ENCODE measurements at places on chromosomes 2 and 18. TPM values are rescaled to one million over a fixed set of nuclear protein-coding genes. Genes with fewer than 3 reads are reported as not detected.

TXNDC2 gene
- total RNA-seq, result not detected

WDR35 gene
- total RNA-seq, result 8.9 TPM

DNA sequence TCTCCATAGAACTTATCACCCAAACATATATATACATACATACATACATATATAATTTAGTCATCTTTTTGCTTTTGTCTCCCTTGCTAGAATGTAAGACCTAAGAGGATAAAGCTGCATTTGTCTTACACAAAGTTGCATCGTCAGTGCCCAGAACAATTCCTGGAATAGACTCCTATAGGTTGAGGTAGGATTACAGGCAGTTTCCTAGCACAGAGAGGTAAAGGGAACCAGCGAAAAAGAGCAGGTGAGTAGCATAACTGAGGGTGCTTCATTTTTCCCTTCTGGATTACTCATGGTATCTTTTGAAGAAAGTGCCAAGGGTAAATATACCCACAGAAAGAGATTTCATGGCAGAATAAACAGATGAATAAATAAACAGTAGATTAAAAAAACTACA, 68.1 kb upstream of the AMMECR1L start:
- DNase-seq, result no peak
- H3K36me3 ChIP-seq, result peaks cover 18% of the 10 kb centered on the region
- peak overlapping the region; percentile 24 for H3K27ac ChIP-seq
- no peaks in the 10 kb centered on the region for H3K27me3 ChIP-seq
- H3K4me1 ChIP-seq, result peaks cover 22% of the 10 kb centered on the region
- no peak overlapping the region for H3K4me3 ChIP-seq

DNA sequence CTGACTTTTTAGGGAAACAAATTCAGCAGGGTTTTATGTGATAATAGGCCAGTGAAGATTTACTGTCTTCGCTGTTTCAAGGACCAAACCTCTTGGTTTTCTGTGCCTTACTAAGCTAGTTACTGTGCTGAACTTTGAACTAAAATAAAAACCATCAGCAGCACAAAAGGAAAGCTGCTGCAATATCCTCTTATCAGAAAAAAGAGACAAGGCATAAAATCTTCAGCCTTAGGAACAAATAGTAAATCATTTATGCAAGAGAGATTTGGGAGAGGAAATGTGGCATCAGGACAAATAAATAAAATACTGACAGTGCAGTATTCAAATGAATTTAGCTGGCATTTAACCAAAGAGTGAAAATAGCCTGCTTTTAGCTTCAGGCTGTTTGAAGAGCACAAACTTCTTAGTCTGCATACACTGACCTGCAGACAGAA, 64.1 kb upstream of the EHBP1 start:
- H3K27me3 ChIP-seq, result no peaks in the 10 kb centered on the region
- no peak for DNase-seq
- no peaks in the 10 kb centered on the region for H3K36me3 ChIP-seq

GBX2 gene
- not detected for total RNA-seq

DNA sequence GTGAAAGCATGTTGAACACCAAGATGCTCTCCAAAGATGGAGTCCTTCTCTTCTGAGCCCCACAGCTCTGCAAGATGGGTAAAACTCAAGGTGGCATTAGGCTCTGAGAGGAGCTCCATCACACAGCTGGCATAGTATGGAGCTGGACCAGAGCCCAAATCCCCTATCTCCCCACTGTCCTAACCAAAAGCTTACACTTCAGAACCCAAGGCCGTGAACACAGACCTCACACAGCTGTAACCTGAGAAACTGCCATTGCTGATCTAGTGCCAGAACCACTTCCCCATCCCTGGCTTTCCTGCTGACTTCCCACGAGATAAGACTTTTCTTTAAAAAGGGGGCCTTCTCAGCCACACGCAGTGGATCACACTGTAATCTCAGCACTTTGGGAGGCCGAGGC, 25.0 kb downstream of the TTC32 start:
- no peaks in the 10 kb centered on the region for H3K4me1 ChIP-seq
- no peak overlapping the region for H3K27ac ChIP-seq
- H3K4me3 ChIP-seq, result no peak overlapping the region

TEX44 gene
- not detected for total RNA-seq

DNA sequence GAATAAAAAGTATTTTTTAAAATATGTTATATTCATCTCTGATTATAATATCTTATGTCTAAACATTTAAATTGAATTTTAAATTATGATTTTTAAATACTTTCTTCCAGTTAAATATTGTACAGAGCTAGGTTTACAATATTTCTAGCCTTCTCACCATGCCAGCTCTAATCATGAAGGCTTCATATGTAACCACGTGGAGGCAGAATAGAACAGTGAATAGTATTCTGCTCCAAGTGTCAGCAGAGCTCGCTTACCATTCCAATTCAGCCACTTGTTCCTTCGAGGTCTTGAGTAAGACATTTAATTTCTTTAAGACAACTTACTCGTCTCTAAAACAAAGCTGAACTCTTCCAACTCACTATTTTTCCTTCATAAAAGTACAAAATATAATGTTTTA, 871.8 kb downstream of the SUCLG1 start:
- no peaks in the 10 kb centered on the region for H3K27me3 ChIP-seq
- no peak overlapping the region for H3K27ac ChIP-seq
- H3K4me3 ChIP-seq, result no peak overlapping the region
- DNase-seq, result no peak

- H3K36me3 ChIP-seq, result no peaks in the 10 kb centered on the region
- H3K27ac ChIP-seq, result no peak overlapping the region
- no peaks in the 10 kb centered on the region for H3K4me1 ChIP-seq
- no peaks in the 10 kb centered on the region for H3K27me3 ChIP-seq
Observed at GRCh38 chr18:73690222-73690621, 457.4 kb downstream of the FBXO15 start.

DNA sequence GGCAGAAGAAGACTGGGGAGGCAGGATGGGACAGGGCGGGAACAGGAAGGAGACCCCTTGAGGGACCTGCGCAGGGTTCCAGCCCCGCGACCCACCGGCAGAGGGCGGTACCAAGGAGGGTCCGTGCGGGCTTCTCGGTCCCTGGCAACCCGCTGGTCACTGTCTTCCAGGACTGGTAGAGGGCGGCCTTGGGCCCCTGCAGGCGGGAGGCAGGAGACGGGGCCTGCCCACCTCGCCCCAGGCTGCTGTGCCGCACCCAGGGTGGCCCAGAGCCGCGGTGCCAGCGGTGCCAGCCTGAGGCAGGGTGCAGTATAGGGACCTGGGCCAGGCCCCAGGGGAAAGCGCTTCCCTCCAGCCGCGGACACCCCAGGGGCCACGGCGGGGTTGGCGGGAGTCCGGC, 34.5 kb downstream of the NEURL3 start:
- peak; percentile 80 for DNase-seq
- H3K27ac ChIP-seq, result peak overlapping the region; percentile 89
- H3K4me3 ChIP-seq, result no peak overlapping the region
- no peaks in the 10 kb centered on the region for H3K36me3 ChIP-seq
- H3K27me3 ChIP-seq, result no peaks in the 10 kb centered on the region

DNA sequence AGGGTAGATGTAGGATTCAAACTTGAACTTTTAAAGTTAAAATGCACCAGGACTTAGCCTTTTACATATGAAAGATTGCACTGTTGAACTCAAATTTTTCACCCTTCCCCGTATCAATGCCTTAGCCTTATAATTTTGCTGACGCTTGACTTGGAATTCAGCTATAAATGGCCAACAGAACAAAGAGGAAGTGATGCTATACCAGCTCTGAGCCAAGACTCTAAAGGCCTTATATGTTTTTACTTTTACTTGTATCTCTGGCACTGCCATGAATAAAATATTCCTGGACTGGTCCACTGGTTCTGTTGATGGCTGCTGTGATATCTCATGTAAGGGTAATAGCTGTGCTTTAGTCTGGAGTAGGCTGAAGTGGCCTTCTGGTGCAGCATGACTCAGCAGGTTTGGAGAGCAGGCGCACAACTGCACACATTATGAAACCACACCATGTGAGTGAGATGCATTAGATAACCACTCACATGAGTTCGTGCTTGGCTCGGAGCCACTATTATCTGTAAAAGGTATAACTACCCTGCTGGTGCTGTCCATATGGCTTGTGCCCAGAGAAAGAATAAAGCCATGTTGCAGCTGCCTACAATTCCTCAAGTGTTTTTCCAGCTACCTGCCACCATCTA, 8.4 kb upstream of the IER3IP1 start:
- no peak overlapping the region for H3K4me3 ChIP-seq
- H3K4me1 ChIP-seq, result no peaks in the 10 kb centered on the region
- no peak overlapping the region for H3K27ac ChIP-seq
- DNase-seq, result peak; percentile 91

DNA sequence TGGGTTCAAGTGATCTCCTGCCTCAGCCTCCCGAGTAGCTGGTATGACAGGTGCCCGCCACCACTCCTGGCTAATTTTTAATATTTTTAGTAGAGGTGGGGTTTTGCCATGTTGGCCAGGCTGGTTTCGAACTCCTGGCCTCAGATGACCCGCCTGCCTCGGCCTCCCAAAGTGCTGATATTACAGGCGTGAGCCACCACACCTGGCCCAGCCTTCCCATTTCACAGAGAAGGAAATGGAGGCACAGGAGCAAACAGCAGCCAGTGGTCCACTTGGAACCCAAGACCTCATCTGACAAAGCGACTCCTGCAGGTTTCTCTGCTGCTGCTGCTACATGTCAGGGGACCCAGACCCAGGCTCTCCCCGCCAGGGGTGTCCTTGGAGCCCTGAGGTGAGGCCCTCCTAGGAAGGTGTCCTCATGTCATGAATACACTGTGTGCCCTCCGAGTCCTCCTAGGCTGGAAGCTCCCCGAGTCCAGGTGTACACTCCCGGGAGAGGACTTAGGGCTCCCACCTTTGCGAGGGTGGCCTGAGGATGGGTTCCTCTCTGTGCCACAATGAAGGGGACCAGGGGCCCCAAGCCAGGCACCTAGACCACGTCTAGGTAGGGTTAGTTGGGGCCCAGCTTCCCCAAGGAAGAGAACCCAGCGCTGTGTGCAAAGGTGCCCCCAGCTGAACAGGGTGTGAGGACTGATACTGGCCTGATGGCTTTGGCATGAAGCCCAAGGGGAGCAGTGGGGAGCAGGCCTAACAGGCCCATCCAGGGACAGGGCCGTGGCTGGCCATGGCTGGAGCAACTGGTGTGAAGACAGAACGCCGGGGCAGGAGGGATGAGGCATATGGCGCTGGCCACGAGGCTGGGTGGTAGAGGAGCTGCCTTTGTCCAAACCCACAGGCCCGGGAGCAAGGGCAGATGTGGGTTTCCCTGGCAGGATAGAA, 56.1 kb downstream of the HS6ST1 start:
- no peaks in the 10 kb centered on the region for H3K4me1 ChIP-seq
- no peak overlapping the region for H3K4me3 ChIP-seq
- H3K36me3 ChIP-seq, result no peaks in the 10 kb centered on the region
- H3K27ac ChIP-seq, result no peak overlapping the region
- DNase-seq, result no peak

CDH7 gene
- total RNA-seq, result not detected

SULT1C4 gene
- 4.2 TPM for total RNA-seq

LIMS3 gene
- 4.9 TPM for total RNA-seq

DNA sequence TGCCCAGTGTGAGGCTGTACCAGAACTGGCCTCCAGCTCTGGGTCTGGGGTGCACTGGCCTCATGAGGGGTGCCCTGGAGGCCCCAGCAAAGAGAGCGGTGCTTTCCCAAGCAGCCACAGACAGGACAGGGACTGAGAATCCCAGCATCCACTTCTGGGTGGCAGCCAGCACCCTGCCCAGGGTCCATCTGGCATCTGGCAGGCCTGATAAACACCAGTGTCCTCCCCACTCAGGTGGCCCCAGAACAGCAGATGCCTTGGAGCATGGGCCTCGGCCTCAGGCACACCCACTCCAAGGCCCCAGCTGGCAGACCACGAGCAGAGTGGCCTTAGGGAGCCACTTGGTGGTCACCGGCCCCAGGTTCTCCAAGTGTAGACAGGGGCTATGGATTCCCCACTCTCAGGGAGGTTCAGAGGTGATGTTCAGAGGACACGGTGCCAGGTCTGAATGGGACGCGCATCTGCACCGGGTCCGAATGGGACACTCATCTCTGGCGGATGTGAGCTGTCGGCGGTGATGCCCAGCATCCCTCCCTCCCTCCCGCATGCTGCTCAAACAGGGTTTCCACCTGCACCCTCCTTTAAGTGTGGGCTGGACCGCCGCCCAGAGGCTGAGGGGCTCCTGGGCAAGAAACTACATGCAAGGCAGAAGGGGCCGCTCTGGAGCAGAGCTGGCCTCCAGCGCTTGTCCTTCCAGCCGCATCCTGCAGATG, 82.2 kb upstream of the GPC1 start:
- no peaks in the 10 kb centered on the region for H3K36me3 ChIP-seq
- DNase-seq, result no peak
- H3K27ac ChIP-seq, result no peak overlapping the region
- H3K4me3 ChIP-seq, result no peak overlapping the region

GRCh38 chr18:53749766-53750165, 474.7 kb downstream of the MBD2 start:
- H3K4me3 ChIP-seq, result no peak overlapping the region
- no peak for DNase-seq
- H3K27ac ChIP-seq, result no peak overlapping the region

CXCR1 gene
- not detected for total RNA-seq

- no peak overlapping the region for H3K4me3 ChIP-seq
- H3K27ac ChIP-seq, result no peak overlapping the region
- H3K4me1 ChIP-seq, result no peaks in the 10 kb centered on the region
Observed at GRCh38 chr2:227607941-227608340, 6.7 kb downstream of the SCYGR3 start.

RTTN gene
- total RNA-seq, result 20.1 TPM

RAB12 gene
- 26.7 TPM for total RNA-seq

GRCh38 chr2:20582600-20583221, 68.2 kb downstream of the HS1BP3 start:
- H3K27ac ChIP-seq, result no peak overlapping the region
- no peaks in the 10 kb centered on the region for H3K36me3 ChIP-seq
- no peak overlapping the region for H3K4me3 ChIP-seq
- H3K27me3 ChIP-seq, result no peaks in the 10 kb centered on the region

- no peaks in the 10 kb centered on the region for H3K36me3 ChIP-seq
- no peak overlapping the region for H3K27ac ChIP-seq
- H3K4me1 ChIP-seq, result no peaks in the 10 kb centered on the region
- H3K27me3 ChIP-seq, result no peaks in the 10 kb centered on the region
Observed at GRCh38 chr2:63406641-63407040, 181.6 kb downstream of the WDPCP start.

DNA sequence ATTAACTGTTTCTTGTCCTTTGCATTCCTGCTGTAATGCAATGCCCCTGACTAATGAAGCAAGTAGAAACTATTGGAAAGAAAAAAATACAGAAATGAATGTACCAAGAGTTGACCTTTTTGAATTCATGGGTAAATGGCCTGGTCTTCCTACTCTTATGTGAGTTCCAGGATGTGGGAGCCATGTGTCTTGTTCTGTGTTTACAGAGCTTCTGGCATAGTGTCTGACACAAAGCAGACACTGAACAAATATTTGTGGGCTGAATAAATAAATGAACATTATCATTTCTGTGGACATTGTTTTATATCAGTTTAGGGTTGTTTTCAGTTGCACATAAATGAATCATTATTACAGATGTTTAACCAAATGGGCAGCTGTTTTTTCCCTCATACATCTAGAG, 155.5 kb downstream of the CD8B2 start:
- H3K4me3 ChIP-seq, result no peak overlapping the region
- no peaks in the 10 kb centered on the region for H3K36me3 ChIP-seq
- no peak for DNase-seq
- no peak overlapping the region for H3K27ac ChIP-seq
